ENCODE measurements at places on chromosomes 7 and 10.

DNA sequence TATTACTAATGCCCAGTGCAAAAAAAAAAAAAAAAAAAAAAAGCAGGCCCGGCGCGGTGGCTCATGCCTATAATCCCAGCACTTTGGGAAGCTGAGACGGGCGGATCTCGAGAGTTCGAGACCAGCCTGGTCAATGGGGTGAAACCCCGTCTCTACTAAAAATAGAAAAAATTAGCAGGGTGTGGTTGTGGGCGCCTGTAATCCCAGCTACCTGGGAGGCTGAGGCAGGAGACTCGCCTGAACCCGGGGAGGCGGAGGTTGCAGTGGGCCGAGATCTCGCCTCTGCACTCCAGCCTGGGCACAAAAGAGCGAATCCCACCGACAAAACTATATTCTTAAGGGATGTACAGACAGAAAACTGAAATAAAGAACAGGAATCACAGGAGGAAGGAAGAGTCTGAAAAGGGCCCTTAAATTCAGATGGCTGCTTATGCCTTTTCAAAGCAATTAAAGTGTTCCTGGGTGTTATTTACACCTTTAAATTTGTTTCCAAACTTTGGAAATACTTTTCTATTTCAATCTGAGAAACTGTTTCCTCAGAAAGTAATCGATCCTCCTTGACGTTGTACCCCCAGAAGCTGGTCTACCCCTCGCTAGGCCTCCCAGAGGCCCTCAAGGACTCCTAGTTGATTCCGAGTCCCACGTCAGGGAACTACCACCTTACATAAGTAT is 2.0 kb upstream of the KMT2E start:
- no peak for DNase-seq

- DNase-seq, result no peak
Observed at GRCh38 chr7:33789871-33790630, 115.3 kb upstream of the BMPER start.

DNA sequence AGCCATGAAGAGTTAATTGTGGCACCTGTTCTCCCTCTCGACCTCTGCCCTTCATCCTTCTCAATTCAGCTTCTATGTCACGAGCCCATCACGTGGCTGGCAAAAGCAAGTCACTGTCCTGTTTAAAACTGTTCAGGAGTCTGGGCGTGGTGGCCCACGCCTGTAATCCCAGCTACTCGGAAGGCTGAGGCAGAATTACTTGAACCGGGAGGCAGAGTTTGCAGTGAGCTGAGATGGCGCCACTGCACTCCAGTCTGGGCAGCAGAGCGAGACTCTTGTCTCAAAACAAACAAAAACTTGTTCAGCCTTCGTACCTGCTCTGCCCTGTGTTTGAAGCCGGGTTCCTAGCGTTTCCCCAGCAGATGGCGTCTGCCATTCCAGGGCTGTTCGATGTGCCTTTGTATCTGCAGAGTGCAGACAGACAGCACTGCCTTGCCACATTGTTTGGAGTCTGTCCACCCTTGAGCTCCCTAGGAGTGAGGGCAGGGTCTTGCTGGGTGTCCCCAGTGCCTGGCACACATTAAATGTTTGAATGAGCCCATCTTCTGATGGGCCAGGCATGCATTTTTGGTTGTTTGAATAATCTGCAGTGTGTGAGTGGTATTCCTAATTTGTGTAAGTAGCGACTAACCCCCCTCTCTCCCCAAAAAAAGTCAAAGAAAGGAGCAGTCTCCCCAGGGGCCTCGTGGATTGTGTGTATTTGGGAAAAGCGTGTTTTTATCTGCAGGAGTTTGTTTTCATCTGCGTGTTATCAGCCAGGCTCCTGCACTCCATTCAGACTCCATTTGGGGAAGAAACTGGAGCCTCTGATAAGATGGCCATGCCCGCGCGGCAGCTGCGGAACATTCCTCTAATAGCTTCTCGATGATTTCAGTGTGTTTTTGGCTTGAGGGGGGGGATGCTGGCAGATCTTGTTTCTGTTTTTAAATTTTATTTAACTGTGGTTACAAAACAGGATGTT is 61.2 kb downstream of the DNAJB6 start:
- DNase-seq, result no peak

DNA sequence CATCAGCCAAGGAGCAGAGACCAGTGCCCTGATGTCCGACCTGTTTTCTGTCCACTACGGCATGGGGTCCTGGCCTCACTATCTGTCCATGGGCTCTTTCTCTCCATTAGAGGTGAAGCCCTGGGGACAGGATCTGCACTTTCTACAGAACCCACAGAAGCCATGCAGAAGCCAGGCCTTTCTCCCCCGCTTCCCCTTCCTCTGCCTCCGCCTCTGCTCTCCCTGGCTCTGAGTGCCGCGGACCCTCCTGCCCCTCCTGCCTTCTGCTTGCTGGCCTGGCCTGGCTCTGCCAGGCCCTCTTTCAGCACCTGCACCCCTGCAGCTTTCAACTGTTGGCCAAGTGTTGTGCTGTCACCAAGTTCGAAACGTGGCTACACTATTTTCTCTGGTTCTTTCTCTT is 439.8 kb upstream of the ZMIZ1 start:
- no peak for DNase-seq

DNA sequence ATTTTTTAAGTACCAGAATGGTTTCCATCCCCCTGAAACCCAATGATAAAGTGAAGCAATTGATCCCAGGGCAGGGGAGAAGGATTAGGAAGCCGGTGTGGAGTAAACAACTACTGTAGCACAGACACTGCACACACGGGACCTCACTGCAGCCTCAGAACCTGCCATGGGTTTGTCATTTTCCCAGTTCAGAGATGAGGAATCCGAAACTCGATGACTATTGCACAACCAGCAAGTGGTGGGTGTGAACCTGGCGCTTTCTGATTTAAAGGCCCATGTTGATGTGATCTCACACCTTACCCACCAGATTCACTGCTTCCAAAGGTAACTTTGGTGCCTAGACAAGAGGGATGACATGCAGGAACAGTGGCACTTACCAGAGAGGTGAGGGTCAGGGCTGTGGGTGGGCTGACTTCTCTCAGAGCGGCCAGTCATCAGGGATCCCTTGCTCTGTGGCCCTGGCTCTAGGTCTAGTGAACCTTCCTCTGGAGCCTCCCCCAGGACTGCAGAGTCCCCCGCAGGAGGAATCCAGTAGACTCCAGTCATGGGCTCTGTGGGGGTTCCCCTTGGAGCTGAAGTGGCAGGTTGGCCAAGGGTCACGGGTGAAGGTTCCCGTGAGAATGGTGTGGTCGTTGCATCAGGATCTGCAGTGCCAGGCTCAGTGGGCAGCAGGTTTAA is 62.8 kb downstream of the PKD1L1 start:
- DNase-seq, result no peak

- DNase-seq, result peak; percentile 32
Observed at GRCh38 chr10:50421026-50421719, 169.9 kb upstream of the ASAH2 start.

- DNase-seq, result no peak
Observed at GRCh38 chr7:20796500-20796899, 9.8 kb upstream of the SP8 start.

DNA sequence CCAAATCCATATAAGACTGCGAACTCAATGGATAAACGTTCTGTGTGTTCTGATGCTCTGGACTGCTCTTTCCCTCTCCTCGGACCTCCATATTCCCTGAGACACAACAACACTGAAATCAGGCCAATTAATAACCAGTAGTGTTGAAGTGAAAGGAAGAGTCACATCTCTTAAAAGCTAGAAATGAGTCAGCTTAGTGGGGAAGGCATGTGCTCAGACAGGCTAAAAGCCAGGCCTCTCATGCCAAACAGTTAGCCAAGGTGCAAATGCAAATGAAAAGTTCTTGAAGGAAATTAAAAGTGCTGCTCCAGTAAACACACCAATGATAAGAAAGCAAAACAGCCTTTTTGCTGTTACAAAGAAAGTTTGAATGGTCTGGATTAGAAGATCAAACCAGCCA is 29.3 kb downstream of the TNS3 start:
- no peak for DNase-seq

- no peak for DNase-seq
Observed at GRCh38 chr10:50883629-50884028, 1.8 kb downstream of the A1CF start.

- DNase-seq, result no peak
Observed at GRCh38 chr10:58488921-58489320, 23.8 kb upstream of the BICC1 start.

DNA sequence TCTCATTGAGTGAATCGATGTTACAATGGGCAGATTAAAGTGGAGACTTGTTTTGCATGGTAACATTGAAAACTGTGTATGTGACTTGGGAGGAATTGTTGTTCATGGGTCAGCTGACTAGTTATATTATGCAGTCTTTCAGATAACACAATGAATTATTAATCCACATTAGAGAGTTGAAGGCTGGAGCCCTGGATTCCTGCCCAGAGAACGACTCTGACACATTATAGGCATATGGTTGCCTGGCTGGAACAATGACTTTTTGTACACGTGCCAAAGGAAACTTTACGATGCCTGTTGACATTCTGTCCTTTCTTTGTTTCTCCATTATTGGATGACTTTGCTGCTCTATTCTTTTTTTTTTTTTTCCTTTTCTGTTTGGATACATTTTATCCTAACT is 52.3 kb upstream of the TMEM229A start:
- DNase-seq, result peak; percentile 8

DNA sequence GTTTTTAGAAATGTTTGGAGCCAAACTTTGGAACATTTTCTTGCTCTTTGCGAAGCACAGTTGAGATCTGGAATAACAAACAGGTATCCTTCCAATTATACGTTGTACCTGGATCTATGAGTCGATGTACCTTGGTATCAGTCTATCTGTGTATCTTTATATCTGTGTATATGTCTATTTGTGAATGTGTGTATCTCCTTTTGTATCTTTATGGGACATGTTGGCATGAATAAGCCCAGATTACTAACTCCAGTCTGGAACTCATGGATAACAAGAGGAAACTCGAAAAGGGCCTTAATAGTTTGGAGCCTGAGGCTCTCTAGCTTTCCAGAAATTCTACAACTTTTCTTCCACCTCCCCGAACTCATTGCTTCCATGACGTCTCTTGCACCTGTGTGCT is 490.0 kb downstream of the GATA3 start:
- no peak for DNase-seq

DNA sequence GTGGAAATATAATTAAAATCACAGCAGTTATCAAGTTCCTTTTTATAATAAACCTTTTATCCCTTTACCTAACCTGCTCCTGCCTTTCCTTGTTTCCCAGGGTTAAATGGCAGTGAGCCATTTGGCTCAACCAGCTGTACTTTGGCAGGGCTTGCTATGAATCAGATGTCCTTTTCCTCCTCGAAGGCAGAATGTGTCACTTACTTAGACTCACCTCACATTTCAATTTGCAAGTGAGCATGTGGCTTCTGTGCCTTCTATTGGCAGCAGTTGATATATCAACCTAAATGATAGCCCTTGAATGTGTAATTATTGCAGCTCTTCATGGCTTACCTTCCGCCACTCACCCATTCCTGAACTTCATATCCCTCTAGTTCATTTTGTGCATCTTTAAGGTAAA is 301.7 kb downstream of the CSTF2T start:
- DNase-seq, result no peak

GRCh38 chr10:79380125-79380945 is 33.1 kb downstream of the PPIF start:
- peak; percentile 76 for DNase-seq

DNA sequence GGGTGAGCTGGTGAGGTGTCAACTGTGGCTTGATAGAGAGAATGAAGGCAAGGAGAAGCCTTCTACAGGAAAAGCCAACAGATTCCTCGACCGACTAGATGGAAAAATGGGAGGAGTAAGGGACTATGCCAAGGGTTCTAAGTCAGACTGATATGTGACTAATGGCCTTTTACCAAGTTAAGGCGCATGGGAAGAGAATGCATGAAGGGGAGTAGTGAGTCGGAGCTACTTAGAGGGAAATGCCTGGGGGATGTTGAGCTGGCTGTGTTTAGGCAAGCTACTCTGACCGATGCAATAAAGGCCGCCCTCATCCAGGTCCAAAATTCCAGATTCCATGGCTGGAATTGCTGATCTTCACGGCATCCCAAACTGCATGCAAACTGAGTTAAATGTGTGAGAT is 48.2 kb downstream of the APBB1IP start:
- DNase-seq, result peak; percentile 42

DNA sequence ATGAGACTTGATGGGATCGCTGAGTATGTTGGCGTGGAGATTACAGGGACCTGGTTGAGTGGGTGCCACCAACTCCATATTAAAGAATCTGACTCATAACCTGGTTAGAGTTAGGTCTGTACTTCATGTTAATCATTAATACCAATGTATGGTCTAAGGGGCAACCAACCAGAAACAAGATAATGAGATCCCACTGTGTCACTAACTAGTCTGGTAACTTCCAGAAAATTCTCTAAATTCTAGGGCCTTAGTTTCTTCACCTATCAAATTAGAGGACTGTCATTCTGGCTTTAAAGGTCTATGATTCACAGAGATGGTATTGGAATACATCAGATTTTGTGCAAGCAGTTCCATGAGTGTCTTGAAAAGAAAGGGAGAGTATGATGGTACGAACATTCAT is 102.2 kb downstream of the SNX10 start:
- no peak for DNase-seq

- DNase-seq, result no peak
Observed at GRCh38 chr7:139358541-139359365, 941 bp upstream of the LUC7L2 start.

GRCh38 chr10:44300666-44301649 is 83.9 kb downstream of the CXCL12 start:
- DNase-seq, result no peak

- no peak for DNase-seq
Observed at GRCh38 chr10:1047937-1048336, 982 bp downstream of the IDI1 start.

DNA sequence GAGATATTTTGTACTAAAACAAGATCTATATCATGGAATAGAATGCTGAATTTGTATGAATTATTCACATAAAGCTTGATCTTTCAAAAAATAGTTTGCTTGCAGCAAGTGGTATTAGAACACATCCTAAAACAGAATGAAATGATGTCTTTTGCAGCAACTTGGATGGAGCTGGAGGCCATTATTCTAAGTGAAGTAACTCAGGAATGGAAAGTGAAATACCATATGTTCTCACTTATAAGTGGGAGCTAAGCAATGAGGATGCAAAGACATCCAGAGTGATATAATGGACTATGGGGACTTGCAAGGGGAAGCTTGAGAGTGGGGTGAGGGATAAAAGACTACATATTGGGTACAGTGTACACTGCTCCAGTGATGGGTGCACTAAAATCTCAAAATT is 53.7 kb downstream of the ASB4 start:
- no peak for DNase-seq

DNA sequence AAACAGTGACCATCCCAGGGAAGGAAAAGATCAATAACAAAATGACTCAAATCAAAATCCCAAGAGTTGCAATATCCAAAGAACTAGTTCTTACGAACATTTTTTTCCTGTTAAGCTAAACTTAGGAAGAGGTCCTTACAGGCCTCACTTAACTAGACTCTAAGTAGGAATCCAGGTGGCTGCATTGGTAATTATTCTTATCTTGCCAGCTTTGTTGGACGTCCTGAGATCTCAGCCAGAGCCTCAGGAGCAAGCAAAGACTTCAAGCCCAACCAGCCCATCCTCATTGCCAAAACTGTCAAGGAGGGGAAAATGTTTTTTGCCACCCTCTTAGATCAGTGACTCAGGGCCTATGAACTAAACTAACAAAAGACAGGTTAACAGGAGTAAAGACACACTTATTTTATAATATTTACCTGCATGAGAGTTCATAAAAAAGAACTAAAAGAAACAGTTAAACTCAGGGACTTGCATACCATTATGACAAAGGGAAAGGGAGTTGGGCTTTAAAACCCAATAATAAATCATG is 18.3 kb upstream of the PPP1R9A start:
- no peak for DNase-seq

GRCh38 chr10:18607503-18608378 is 43.6 kb downstream of the NSUN6 start:
- DNase-seq, result peak; percentile 22
